ENCODE measurements at places on chromosomes 2 and 18.

DNA sequence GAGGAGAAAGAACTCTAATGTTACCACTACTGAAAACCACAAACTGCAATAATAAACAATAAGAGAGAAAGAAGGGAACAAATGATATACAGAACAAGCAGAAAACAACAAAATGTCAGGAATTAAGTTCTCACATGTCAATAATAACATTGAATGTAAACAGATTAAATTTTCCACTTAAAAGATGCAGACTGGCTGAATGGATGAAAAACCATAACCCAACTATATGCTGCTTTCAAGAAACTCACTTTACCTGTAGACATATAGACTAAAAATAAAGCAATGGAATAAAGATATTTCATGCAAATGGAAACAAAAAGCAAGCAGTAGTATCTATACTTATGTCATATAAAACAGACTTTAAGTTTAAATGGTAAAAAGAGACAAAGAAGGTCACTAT is 50.4 kb downstream of the MRO start:
- DNase-seq: no peak

DNA sequence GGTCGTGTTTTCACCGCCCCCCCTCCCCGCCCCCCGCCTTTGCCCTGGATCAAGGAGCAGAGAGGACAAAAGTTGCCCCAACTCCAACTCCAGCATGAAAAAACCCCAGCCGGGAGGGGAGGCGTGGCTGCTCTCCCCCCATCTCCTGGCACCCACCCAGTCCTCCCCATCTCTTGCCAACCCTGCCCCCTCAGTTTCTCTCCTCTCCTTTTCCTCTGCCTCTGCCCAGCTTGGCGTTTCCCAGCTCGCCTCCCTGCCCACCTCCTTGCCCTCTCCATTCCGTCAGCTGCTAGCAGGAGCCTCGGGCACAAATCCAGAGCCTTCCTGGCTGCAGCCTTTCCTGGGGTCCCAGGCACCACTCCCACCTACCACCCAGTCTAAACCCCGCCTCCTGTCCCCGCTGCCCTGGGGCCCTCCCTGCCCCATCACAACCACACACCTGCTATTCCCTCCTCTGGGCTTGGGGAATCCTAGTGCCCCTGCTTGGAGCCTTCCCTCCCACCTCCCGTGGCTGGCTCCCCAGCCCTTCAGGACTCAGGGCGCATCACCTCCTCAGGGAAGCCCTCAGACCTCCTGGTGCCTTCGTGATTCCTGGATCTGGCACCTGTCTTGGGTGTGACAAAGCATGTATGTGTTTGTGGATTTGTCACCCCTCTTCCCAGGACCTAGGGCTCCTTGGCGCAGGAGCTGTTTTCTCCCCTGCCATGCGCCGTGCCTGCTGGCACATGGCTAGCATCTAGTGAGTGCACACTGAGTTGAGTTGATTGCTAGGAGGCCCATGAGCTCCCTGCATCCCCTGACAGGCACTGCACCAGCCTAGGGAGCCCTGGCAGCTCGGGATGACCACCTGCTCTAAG is 209.1 kb downstream of the TFCP2L1 start:
- no peak for DNase-seq

DNA sequence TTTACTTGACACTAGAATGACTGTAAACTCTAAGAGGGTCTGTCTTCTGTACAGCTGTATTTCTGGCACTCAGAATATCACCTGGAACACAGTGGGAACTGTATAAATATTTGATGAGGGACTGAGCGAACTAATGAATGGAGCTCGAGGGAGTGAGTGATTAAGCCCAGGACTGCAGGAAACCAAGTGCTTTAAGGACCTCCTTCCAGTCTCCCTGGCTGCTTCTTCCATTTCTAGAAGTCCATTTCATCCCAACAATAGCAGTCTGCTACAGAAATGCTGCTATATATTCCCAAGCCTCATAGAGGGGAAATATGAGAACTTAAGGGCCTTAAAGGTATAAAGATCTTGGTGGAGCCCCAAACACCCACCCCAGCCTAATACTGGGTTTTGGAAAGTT is 2.8 kb upstream of the IL1RL2 start:
- DNase-seq: no peak

GRCh38 chr2:128473175-128474035 is 154.7 kb upstream of the HS6ST1 start:
- peak; percentile 49 for DNase-seq

- peak; percentile 66 for DNase-seq
These were observed 229.1 kb upstream of the RBBP8 start for GRCh38 chr18:22703883-22704585.

GRCh38 chr2:5914811-5915611 is 222.8 kb downstream of the SOX11 start:
- DNase-seq: no peak

DNA sequence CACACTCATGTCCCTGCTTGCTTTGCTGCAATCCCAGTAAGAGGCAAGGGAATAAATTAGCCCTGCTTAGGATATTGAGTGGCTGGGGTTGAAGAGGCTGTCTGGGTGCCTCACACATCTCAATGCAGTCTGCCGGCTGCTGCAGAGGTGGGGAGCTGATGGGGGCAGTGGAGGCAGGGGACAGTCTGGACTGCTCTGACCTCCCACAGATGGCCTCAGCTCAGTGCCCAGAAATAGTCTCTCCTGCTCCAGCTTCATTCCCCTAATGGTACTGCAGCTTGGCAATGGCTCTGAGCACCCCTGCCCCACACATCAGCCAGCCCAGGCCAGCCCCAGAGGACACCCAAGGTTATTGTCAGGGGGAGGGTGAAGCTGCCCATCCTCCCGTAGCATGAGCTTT is 21.5 kb upstream of the TNS1 start:
- no peak for DNase-seq

DNA sequence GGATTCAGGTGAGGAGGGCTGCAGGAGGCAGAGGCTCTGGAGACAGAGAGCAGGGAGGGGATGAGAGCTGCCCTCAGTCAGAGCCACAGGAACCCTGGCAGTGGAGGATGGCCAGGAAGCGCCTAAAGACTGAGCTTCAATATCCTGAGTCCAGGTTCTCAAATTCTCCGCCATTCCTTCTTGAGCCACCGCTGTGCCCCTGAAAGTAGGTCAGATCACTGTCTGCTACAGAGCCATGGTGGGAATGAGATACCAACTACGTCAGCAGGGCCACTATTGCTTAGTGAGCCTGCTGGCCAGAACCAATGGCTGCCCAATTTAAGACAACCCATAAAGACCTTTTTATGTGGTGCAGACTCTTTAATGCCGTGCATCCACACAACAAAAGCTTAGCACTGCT is 155.5 kb downstream of the CTIF start:
- DNase-seq: no peak

GRCh38 chr2:25230198-25230947 is 62.0 kb upstream of the POMC start:
- no peak for DNase-seq

DNA sequence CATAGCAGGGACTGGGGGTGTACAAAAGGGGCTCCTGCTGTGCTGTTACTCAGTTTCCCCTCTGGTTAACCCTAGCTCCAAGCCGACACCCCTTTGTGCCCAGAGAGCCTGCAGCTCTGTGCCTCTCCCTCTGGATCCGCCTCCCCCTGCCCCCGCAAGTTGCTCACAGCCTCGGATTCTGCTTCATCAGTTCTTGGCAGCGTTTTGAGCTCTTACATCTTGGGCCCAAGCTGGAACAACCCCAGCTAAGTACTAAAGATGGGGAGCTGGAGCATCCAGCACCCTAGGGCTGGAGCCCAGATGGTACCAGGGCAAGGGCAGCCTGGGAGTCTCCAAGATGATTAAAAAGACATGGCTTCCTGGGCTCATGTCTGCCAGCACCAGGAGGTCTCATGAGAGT is 40.7 kb downstream of the POMC start:
- no peak for DNase-seq

DNA sequence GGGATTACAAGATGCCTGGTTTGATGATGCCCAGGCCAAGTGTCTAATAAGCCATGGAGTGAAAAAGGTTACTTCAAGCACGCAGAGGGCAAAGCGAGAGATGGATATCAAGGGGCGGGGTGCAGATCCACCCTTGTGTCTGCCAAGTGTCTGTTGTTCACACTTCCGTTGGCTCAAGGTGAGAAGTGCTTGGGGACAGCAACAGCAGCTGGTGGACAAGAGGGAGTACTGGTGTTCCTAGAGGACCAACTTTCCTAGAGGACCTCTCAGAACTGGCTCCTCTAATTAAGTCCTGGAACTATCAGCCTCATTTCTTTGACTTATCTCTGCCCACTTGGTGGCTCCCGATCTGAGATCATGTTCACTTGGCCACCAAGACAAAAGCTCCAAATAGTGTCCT is 299.1 kb downstream of the PRKCE start:
- DNase-seq: no peak
